CD4-positive, alpha-beta T cell treated with Interleukin-6 at 100 ng/mL for 8 hours (primary cell): ENCODE measurements at places on chromosomes 3 and 15.

- DNase-seq, result no peak
Measured at GRCh38 chr3:46124216-46125177, 83.6 kb downstream of the CCR1 start.

DNA sequence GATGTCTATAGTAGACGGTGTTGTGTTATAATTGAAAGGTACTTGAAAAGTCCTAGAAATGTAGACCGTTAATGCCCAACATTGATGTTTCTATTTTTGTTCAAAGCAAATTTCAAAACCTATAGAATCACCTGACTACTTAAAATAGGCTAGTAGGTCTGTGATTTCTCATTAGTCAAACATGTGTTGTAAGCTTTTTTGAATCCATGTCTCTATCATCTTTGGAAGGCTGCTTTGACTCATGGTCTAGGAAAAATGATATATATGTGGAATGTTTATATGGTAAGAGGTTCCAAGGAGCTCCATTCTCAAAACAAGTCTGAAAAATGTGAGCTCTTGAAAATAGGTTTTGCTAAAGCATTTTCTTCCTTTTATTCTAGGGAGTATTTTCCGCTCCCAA, 375.3 kb downstream of the LPP start:
- DNase-seq, result no peak

GRCh38 chr3:146640955-146641867, 36.1 kb upstream of the PLSCR5 start:
- DNase-seq, result no peak

DNA sequence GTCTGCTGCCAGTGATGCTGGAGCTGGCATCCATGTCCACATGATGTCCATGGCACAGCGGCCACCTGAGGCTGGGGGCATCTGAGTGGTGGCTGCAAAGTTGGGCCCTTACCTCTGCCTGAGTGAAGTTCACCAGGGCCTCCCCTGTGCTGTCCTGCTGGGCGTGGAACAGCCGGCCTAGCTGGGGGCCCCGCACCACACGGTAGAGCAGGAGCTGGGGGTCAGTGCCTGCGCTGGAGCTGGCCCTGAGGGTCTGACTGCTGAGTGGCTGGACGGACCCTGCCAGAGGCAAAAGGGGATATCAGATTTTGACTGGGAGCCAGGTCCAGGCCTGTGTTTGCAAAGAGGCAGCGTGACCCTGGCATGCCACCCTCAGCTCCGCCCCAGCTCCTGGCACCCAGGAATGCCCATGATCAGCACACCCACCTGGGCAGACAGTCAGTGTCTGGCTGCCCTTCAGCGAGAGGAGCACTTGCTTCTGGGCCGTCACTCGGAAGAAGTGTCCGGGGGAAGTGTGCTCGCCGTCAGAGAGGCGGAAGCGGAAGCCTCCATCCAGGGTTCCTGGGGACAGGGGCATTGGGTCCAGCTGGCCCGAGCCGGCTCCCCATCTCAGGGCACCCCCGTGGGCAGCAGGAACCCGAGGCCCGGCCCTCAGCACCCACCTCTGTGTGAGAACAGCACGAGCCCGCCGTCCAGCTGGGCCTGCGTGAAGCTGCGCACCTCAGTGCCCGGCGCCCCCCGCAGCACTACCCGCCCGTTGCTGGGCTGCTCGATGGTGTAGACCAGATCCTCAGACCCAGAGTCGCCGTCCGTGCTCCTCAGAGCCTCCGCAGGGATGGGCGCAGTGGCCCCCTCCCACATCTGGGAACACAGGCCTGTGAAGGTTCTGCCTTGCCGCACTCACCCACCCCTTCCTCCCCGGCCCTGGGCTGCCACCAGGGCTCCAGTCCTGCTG, 30.2 kb downstream of the CSPG4 start:
- no peak for DNase-seq

- DNase-seq, result no peak
Measured at GRCh38 chr3:156770699-156771414, 55.3 kb upstream of the LEKR1 start.

- DNase-seq, result no peak
Measured at GRCh38 chr15:76999996-77000395, 5.1 kb downstream of the PSTPIP1 start.

DNA sequence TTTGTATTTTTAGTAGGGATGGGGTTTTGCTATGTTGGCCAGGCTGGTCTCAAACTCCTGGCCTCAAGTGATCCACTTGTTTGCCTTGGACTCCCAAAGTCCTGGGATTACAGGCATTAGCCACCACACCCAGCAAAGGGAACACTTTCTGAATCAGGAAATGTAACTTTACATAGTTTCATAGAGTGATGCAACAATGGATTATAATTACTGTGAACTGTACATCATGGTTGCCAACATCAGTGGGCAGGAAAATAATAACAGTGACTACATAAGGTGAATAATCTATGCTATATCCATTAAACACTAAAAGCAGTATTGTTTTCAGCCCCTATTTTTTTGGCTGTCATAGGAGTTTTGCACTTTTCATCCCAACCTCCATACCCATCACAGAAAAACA, 5.0 kb upstream of the KPNA1 start:
- no peak for DNase-seq

GRCh38 chr15:58378241-58379085, 53.3 kb upstream of the LIPC start:
- DNase-seq, result no peak

DNA sequence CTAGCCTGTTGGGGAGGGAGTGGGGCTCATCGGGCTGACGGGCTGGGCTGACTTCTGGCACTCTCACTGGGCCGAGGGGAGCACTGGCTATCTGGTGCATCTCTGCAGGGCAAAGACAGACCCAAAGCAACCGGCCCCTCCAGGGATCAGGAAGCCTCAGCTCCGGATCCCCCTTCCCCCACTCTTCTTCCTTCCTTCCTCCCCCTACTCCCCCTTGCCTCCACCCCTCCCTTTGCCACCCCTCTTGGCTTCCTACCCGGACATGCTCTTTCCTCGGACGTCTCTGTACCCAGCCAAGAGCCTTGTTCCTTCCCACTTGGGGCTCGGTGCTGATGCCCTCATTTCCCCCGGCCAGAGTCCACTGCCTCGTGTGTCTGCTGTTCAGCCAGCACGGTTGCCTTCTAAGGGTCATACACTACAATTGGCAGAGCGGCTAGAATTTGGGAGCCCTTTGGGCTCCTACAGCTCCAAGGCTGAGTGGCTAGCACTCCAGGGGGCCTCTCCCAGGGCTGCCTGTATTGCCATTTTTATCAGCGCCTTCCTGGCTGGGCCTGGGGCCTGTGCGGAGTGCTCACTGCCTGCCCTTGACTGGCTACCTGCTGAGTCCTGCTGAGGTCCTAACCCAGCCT, 10.9 kb downstream of the SEMA3F start:
- no peak for DNase-seq

GRCh38 chr3:191300422-191300821, 28.8 kb upstream of the CCDC50 start:
- DNase-seq, result no peak
